HCEC 1CT (cell line): ENCODE measurements at places on chromosomes 6 and 20.

- no peak for DNase-seq
These were observed 74.0 kb upstream of the POPDC3 start for GRCh38 chr6:105253787-105254186.

DNA sequence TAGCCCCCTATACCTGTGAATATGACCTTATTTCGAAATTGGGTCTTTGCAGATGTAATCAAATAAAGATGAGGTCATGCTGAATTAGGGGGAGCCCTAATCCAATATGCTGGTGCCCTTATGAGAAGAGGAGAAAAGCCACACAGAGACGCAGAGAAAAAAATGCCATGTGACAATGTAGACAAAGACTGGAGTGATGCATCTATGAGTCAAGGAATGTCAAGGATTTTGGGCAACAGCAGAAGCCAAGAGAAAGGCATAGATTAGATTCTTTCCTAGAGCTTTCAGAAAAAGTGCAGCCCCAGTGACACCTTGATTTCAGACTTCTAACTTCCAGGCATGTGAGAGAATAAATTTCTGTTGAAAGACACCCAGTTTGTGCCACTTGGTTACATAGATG lies 47.4 kb upstream of the HS3ST5 start:
- DNase-seq, result no peak

DNA sequence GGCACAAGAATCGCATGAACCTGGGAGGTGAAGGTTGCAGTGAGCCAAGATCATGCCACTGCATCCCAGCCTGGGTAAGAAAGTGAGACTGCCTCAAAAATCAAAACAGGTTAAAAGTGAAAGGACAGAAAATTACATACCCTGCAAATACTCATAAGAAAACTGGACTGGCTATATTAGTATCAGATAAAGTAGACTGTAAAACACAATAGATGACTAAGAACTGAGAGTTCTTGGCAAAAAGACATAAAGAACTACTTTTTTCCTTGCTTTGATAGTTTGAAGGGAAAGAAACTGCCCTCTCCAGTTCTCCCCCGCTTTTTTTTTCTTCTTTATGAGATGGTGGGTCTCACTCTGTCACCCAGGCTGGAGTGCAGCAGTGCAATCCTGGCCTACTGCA lies 17.0 kb downstream of the SNX3 start:
- no peak for DNase-seq

DNA sequence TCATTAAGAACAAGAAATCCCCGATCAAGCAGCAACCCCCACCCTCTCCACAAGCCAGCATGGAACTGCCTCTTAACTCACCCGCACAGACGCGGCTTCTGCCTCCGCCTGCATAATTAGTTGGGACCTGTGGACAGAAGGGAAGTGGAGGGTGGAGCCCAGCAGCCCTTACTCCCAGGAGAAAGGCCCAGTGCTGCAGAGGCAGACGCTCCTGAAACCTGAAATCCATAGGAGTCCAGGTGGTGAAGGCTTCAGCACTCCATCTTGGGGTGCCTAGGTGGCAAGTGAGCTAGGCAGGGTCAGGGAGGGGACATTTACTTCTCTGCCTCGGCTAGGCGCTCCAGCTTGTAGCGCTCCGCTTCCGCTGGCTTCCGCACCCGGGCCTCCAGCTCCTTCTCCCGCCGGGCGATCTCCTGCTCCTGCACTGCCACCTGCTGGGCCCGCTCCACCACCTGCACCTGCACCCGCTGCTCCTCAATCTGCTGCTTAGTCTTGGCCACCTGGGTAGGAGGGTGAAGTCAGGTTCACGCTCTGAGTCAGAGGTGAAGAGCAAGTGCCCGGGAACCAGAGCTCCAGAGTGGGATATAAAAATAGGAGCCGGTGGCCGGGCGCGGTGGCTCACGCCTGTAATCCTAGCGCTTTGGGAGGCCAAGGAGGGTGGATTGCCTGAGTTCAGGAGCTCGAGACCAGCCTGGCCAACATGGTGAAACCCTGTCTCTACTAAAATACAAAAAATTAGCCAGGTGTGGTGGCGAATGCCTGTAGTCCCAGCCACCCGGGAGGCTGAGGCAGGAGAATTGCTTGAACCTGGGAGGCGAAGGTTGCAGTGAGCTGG lies 10.7 kb downstream of the TUBB start:
- DNase-seq, result no peak

DNA sequence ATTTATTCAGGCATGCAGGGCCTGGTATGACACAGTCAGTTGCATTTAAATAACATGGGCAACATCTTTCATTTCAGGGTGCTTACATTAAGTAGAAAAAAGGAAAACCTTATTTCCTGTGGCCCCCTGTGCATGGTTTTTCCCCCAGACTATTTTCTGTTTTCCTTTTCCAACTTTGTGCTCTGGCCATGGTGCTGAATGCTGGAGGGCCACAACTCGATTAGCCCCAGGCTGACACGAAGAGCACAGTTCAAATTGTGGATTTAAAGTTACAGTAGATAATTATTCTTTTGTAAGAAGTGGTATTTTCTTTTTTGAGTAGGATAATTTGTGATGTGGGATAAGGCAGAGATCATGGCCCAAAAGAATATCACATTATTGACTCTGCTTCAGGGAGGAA lies 332.0 kb downstream of the HAO1 start:
- no peak for DNase-seq

GRCh38 chr6:162750776-162751175 lies 23.0 kb downstream of the PACRG start:
- no peak for DNase-seq

- no peak for DNase-seq
These were observed 493.7 kb upstream of the SULF2 start for GRCh38 chr20:48278961-48279481.

- DNase-seq, result no peak
These were observed 772 bp downstream of the HINT3 start for GRCh38 chr6:125957391-125957693.

DNA sequence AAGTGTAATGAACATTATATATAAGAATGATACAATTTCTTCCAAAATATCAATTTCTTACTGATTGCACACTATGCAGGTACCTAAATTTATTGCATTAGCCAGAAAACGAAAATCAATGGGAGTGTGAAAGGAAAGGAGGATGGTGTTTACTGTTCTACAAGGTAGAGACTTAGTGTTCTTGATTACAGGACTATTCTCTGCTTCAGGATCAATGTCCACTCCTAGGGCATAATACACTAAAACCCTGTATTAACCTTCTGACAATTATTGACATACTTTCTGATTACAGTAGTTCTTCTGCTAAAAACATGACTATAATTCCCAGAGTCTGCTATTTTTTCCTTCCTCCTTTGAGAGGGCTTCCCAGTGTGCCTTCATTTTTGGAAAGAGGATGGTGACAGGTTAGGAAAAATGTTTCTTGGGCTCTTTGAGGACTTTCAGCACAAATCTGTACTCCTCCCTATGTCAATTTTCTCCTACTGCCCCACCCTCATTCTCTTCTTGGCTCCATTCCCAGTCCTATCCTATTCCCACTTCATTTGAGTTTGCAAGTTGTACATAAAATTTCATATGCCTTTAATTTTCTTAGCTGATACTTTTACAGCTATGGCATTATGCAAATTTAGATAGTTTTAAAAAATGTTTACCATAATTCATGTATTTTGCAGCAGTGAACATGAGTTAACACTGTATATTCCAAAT lies 278.9 kb downstream of the CENPW start:
- DNase-seq, result no peak

DNA sequence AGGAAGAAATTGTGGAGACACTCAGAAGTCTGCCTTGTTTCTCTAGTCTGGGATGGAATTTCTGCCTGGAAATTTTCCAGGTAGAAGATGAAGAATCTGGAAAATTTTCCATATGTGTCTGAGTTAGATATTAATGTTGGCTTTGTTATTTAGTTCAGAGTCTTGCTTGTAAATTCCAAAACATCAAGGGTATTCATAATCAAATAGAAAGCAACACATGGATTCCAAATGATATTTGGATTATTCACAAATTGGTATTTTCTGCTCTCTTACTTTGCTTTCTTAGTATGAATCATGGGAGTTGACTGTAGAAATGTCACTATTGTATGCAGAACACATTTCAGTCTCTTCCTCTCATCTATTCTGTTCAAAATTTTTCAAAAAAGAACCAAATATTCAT lies 116.0 kb downstream of the GRIK2 start:
- DNase-seq, result peak; percentile 23

GRCh38 chr6:144664281-144664680 lies 379.1 kb downstream of the UTRN start:
- DNase-seq, result no peak

- DNase-seq, result no peak
These were observed 47.6 kb downstream of the BACH2 start for GRCh38 chr6:90249034-90249433.

GRCh38 chr20:45344168-45344860 lies 3.9 kb downstream of the SDC4 start:
- peak; percentile 93 for DNase-seq

- peak; percentile 45 for DNase-seq
These were observed 25.1 kb downstream of the MYBL2 start for GRCh38 chr20:43691928-43692524.

DNA sequence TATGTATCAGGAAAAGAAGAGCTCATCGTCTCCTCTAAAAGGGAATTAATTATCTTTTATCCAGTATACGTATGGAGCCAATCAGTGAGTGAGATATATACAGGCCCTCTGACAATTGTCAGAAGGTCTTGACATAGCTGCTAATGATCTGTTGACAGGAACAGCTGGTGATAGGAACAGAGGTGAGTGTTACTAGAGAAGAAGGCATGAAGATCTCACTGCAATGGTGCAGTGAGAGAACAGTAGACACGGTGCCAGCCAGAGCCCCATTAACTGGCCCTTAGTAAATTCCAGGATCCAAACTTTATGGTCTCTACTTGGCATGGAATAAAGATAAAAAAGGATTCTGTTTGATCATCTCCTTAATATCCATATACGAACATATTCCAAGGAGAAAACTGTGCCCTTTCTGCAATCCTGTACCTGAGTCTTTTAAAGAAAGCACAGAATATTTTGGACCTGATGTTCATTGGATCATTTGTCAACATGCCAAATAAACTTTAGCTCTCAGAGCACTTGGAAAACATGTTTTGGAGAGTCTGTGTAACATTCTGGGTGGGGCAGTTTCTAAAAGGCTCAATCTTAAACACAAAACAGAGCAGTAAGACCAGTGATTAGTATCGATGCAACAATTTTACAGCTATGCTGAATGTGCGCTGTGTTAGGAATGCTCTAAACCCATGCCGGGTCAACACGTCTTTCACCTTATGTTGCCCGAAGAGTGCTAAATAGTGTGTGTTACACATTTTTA lies 135.8 kb upstream of the CITED2 start:
- DNase-seq, result no peak

GRCh38 chr6:15763837-15764236 lies 101.0 kb upstream of the DTNBP1 start:
- no peak for DNase-seq

- DNase-seq, result no peak
These were observed 74.9 kb downstream of the MAP3K4 start for GRCh38 chr6:161066511-161066910.

DNA sequence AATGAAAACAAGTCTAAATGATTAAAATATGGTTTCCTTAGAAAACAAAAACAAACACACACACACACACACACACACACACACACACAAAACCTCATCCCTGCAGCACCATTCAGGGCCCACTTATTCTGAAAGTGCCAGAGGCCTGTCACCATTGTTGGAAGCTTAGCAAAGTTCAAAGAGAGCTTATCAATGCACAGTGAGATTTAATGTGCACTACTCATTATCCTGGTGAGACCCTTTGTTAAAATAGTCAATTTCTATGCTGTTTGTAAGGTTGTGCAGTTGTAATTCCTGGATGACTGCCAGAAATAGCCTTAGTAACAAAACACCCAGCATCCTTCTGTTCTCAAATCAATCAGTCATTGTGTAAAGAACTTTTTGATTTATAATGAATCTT lies 482.9 kb downstream of the GRIK2 start:
- DNase-seq, result no peak
